A673 (cell line): ENCODE measurements at places on chromosomes 3 and 15. TPM values are rescaled to one million over a fixed set of nuclear protein-coding genes. Genes with fewer than 3 reads are reported as not detected.

The CD96 gene
- total RNA-seq, result not detected in 2 replicates

The CACNA1D gene
- total RNA-seq, result 0.85 TPM in 1 of 2 replicates, not detected in the other

The SH2D7 gene
- not detected in 2 replicates for total RNA-seq

DNA sequence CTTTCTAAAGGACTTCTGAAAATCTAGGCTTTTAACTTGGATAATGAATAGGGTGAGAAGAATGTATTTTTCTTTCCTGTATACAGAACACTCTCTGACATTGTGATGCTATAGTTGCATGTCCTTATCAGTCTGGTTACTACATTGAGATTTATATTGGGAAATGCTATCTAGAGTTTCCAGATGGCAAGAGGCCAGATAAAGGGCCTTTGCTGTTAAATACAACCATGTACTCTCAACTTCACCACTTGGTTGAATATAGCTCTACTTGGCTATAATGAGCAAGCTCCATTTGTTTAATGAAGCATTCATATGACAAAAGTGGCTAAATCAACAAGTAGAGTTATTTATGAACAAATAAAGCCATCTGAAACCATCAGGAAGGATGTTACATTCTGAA, 91.0 kb downstream of the IGSF11 start:
- DNase-seq, result no peak

DNA sequence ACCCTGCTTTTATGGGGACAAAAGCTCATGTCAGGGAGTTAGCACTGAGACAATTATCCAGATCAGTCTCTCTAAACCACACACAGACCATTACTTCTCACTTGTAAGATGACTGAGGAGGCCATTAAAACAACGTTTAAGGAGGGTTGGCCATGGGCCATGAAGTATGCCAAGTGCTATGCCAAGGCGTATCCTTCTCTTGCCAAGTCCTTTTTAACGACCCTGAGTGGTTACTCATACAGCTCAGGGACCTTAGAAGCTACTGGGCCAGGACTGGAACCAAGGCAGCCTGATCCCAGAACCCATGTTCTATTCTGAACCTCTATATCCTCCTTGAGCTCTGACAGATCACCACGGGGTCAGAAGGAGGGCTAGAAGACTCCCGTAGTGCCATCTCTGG, 50.0 kb downstream of the NMNAT3 start:
- DNase-seq, result no peak

- DNase-seq, result no peak
Observed at GRCh38 chr3:21938267-21938681, 187.3 kb upstream of the ZNF385D start.

DNA sequence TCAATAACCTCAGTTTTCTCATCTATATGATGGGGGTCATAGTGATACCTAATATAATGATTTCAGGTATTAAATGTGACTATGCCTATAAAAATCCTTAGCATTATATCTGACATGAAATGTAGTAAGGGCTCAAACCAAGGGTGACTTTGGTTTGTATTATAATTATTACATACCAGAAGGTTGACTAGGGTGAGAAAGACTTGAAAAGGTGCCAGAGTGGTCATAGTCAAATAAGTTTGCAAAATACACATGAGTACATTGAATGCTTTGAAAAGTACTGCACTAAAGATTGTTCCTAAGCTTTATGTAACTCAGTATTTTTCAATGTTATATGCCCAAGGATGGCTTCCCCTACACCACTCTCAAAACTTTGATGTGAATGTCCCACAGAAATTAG, 297.2 kb downstream of the ARPP21 start:
- DNase-seq, result no peak

GRCh38 chr15:33735143-33735542, 233.2 kb upstream of the CHRM5 start:
- DNase-seq, result no peak

- no peak for DNase-seq
Observed at GRCh38 chr3:184949251-184949965, 137.4 kb downstream of the VPS8 start.

GRCh38 chr3:80141557-80141956, 373.8 kb upstream of the ROBO1 start:
- no peak for DNase-seq
